ENCODE measurements at places on chromosomes 2 and 18. TPM values are rescaled to one million over a fixed set of nuclear protein-coding genes. Genes with fewer than 3 reads are reported as not detected.

Gene ATP8B1
- total RNA-seq: 7.5 TPM

Gene UBXN2A
- 17.9 TPM for total RNA-seq

Gene SPATA3
- not detected for total RNA-seq

Gene HJURP
- total RNA-seq: 2.0 TPM

Gene LNPK
- 41.0 TPM for total RNA-seq

Gene CCDC74B
- total RNA-seq: 2.2 TPM

Gene RESP18
- not detected for total RNA-seq

Gene ASXL3
- 0.51 TPM for total RNA-seq

Gene MIB1
- 28.4 TPM for total RNA-seq

Gene RAMP1
- total RNA-seq: not detected

Gene UCN
- not detected for total RNA-seq

Gene KCNG2
- total RNA-seq: not detected

Gene EFR3B
- 0.75 TPM for total RNA-seq

Gene ST6GAL2
- not detected for total RNA-seq

Gene MATN3
- total RNA-seq: 3.1 TPM

Gene ALPG
- not detected for total RNA-seq

Gene CCDC178
- 6.0 TPM for total RNA-seq

Gene SERPINB4
- total RNA-seq: not detected

Gene GAL3ST2
- total RNA-seq: not detected

Data from subcutaneous adipose tissue (tissue), 4 donors.